Fibroblast of skin of back (primary cell): ENCODE measurements at places on chromosomes 5 and 9.

DNA sequence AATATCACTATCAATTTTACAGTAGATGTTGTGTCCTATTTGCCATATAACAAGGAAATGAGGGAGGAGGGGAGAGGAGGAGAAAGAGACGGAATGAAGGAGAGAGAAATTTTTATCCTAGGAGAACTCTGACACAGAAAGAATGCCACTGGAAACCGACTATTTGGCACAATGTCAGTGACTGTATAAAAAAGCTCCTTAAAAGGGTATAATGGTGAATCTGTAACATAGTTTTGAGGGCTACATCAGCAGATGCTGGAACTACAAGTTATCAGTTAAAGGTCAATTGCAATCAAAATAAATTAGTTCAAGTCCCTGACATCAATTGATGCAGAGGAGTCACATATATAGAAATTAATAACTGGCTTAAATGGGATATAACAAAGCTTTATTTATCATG lies 5.7 kb downstream of the EDIL3 start:
- peak; percentile 95 for DNase-seq

- no peak for DNase-seq
Measured at GRCh38 chr9:70677055-70677735, 262.7 kb upstream of the KLF9 start.

GRCh38 chr5:141787376-141787775 lies 90.8 kb downstream of the PCDH1 start:
- DNase-seq, result no peak

- DNase-seq, result no peak
Measured at GRCh38 chr9:94610181-94610606, 16.6 kb upstream of the FBP2 start.

GRCh38 chr9:6440405-6440804 lies 27.4 kb downstream of the UHRF2 start:
- no peak for DNase-seq

DNA sequence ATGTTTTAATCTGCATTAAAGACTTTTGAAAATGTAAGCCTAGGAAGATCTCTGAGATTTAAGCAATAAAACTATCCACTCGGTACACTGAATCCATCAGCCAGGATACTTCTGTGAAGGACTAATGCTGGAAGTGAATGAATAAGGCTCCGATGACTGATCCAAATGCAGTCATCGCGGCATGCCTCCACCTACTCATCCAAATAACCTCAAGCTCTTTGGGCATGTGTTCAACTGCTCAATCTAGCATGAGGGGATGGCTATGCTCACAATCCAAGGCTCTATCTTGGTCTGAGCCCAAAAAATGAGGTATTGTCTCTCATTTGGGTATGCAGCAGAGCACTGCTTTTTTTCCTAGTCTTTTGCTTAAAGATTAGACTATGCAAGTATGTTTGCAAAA lies 19.2 kb downstream of the MARCHF3 start:
- peak; percentile 44 for DNase-seq

DNA sequence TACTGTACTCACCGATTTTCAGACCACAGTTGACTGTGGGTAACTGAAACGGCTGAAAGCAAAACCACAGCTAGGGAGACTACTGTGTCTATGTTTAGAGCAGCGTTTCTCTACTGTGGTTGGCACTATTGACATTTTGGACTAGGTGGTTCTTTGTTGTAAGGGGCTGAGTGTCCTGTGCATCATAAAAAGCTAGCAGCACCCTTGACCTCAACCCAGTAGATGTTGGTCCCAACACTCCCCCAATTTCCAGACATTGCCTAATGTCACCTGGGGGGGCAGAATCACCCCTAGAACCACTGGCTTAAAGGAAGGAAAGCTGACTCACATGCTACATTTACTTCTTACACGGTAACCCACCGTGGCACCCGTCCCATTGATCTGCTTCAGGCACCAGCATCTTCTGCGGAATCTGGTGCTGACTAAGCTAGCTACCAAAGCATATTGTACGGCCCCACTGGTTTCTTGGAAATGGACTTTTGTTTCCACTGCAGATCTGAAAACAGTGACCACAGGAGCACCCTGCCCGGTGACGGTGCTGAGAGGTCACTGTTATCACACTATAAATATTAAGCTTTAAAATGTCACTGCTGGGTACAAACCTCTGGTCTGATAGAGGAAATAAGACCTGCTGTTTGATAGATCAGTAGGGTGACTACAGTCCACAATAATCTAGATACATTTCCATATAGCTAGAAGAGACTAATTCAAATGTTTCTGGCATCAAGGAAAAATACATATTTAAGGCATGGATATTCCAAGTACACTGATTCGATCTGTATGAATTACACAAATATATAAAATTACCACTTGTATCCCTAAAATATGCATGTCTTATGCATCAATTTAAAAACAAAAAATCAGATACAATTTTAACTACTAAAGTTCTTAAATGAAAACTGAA lies 151.4 kb downstream of the HSD17B3 start:
- DNase-seq, result no peak

- peak; percentile 47 for DNase-seq
Measured at GRCh38 chr9:114779352-114779845, 26.4 kb downstream of the TNFSF15 start.

DNA sequence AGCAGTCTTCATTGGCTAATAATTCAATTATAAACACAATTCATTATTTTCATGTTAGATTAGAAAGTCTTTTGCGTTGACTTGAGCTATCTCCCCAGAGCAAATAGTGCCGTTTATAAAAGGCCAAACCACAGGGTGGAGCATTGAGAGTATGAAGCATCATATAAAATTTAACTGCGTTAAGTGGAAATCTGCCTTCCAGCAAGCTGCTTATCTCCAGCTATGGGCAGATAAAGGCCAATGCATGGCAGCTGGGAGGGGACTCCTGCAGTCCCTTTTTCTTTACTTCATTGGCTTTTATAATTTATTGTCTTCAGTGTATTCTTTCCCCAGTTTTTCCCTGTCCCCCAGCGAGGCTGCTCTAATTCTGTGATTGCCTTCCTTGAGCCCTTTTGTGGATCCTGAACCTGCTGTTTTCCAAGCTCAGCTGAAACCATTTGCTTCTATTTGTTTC lies 113.7 kb downstream of the TMEM232 start:
- no peak for DNase-seq

GRCh38 chr5:163475411-163475810 lies 15.0 kb downstream of the HMMR start:
- no peak for DNase-seq

DNA sequence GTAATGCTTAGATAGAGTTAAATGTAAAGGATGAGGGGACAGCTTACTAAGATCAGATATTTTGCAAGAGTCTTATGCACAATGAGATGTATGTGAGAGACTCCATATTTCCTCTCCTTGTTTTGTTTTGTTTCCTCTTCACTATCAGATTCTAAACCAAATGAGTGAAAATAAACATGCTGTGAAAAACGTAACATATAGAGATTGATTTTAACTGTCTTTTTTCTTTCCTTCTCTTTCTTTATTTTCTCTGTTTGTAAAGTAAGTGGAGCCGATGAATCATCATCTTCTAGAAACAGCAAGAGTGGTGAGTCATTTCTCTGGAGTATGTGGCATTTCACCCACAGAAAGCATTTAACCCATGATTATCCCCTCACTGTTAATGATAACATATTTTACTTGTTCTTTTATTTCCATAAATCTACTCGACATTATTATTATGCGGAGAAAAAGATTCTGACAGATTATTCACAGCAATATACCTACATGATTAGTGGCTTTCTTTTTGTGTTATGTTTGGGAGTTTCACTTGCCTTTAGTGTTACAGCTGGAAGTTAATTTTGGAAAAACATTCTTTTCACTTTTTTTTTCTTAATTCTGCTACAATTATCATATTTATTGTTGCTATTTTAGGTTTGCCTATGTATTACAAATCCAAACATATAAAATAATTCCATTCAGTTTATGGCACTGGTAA lies 2.1 kb upstream of the ANXA1 start:
- DNase-seq, result peak; percentile 93

DNA sequence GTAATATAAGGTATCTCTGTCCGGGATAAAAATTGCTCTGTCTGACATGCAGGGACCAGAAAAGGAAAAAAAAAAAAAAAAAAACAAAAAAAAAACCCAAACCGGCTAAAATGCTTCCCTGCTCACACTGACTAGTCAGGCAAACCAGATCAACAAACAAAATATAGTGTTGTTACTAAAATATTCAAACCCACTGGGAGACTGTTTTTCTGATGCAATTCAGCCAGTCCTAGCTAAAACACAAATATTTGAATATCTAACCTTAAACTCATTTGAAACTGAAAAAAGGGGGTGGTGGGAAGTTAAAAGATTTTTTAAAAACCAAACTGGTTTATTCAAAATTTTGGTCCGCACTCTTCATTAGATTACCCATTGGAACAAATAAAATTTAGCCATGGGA lies 61.0 kb downstream of the APBA1 start:
- DNase-seq, result peak; percentile 14
